ENCODE measurements at places on chromosomes 5 and 9.

GRCh38 chr5:453725-454481 lies 10.9 kb downstream of the EXOC3 start:
- no peak for DNase-seq

- no peak for DNase-seq
Observed at GRCh38 chr9:37528652-37529471, 43.1 kb downstream of the POLR1E start.

GRCh38 chr5:67528953-67529352 lies 332.4 kb upstream of the CD180 start:
- no peak for DNase-seq

GRCh38 chr5:114361724-114362196 lies at the start of gene KCNN2:
Gene KCNN2, plus strand, starts transcription at chr5:114362070. Its CDS starts 70 bp downstream, at chr5:114362140.
- no peak for DNase-seq

DNA sequence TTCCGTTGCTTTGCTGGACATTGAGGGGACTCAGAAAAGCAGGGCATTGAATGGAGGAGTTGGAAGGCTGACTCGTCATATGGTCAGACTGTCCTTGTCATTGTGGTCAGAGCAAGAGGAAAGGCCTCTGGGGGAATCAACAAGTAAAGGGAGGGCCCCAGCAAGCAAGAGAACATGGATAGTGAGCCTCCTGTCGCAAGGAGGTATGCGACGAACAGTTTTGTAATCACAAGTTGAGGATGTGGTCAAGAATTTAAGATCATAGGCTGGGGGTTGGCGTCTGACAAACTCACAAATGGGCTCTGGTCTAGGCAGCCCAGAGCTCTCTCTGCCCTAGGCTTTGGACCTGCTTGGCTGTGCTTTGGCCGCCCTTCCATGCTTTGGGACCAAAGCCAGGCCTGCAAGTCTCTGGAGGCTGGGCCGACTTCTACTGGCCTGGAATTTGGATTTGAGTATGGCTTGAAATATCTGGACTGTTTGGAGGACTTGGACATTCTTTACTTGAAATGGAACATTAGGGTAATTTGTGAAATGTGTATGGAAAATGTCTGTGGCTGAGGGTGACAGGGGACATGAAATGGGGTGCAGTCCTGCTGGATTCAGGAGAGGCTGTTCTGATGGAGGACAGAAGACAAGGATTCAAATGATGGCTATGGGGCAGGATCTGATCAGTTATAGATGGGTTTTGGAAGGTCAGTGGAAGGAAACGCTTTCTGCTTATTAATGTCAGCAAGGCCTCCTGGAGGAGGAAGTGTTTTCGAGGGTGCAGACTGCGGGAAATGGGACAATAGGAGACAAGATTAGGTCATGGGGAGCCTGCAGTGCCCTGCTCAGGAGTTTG lies 19.2 kb upstream of the NDST1 start:
- no peak for DNase-seq

GRCh38 chr9:35962126-35962906 lies 4.4 kb upstream of the OR2S2 start:
- no peak for DNase-seq
